Head of caudate nucleus (tissue), 42 donors: ENCODE measurements at places on chromosomes 7 and 10.

GRCh38 chr7:155805826-155806095 lies 6.5 kb downstream of the SHH start:
- DNase-seq = no peak

GRCh38 chr7:16203065-16203464 lies 218.3 kb downstream of the CRPPA start:
- DNase-seq = no peak

DNA sequence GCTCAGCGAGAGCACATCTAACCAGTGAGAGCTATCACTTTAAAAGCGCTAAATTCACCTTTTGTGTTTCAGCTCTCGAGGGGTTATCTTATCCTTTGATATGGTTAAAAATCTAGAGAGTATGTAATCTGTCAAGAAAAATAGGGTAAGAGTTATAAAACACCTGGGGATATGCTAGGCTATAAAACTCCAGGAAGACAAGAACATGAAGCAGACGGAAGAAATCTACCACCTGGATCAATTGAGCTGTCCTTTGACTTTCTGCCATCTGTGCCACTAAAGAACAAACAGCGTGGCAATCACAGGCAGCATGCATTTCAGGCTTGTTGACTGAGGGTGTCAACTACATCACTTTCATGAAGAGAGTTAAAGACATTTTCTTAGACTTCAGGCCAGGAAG lies 83.1 kb downstream of the ZNF248 start:
- DNase-seq = no peak

- DNase-seq = no peak
These were observed 172.6 kb upstream of the NRP1 start for GRCh38 chr10:33506838-33507661.

DNA sequence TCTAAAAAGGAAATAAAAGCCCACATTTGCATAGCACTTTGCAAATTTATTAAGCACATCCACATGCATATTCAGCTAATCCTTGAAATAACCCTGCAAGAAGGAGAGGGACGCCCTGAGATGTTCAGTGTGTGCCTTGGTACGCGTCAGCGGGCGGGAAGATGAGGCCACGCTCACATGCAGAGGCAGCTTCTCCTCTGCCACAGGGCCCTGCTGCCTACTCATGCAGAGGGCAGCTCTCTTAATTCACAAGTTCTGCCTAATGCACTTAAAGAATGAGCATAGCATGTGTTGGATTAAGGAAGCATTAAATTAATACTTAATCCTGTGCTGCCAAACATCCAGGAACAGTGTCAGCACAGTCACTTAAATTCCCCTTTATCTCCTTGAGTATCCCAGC lies 132.3 kb downstream of the HECW1 start:
- peak; percentile 40 for DNase-seq

GRCh38 chr10:127790066-127790624 lies 53.2 kb downstream of the FOXI2 start:
- no peak for DNase-seq

- DNase-seq = no peak
These were observed 85.4 kb upstream of the AFAP1L2 start for GRCh38 chr10:114489521-114490310.
